ENCODE measurements at places on chromosomes 3 and 15.

- no peak for DNase-seq
Observed at GRCh38 chr3:46679681-46680080, 13.8 kb downstream of the ALS2CL start.

DNA sequence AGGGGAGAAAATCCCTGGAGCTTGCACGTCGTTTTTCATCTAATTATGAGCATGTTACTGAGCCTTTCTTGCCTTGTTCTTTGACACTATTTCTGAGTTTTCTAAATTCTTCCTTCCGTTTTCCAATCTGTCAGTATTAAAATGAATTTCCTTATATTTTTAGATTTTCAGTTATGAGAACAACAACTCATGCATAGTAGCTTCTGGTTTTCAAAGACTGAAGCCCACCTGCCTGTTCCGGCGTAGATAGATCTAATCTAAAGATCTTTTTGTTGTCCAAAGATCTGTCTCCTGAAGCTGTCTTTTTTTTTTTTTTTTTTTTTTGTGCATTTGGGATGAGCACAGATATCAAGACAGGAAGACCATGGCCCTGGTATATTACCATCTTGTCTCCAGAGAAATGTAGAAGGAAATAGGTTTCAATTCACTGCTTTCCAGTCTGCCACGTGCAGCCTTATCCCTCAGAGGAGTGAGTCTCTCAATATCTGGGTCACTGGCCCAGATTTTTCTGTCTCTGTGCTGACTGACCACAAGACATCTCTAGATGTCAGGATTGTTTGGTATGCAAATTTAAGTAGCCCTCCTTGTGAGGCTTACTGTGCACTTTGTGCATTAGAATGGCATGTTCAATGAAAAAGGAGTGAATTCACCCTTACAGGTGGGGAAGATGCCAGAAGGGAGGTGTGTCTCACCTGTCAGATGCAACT is 222.3 kb upstream of the TMC3 start:
- DNase-seq, result no peak

DNA sequence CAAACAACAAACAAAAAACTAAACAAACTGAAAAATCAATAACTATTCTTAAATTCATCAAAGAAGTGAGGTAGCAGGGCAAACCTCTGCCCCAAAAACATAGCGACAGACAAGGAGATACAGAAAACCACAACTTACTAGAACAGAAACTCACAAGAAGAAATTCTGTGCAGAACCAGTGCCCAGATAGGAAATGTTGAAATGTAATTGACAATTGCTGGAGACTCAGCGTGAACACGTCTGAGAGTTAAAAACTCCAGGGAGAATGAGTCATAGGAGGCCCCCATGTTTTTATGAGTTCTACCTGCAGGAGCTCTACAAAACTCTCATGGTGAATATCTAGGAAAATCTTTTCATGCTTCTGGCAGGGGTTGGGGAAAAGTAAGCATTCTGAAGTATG is 95.5 kb upstream of the SETMAR start:
- no peak for DNase-seq

GRCh38 chr3:32093204-32093603 is 13.2 kb upstream of the GPD1L start:
- DNase-seq, result no peak

- no peak for DNase-seq
Observed at GRCh38 chr3:10354361-10355015, 33.6 kb upstream of the SEC13 start.

DNA sequence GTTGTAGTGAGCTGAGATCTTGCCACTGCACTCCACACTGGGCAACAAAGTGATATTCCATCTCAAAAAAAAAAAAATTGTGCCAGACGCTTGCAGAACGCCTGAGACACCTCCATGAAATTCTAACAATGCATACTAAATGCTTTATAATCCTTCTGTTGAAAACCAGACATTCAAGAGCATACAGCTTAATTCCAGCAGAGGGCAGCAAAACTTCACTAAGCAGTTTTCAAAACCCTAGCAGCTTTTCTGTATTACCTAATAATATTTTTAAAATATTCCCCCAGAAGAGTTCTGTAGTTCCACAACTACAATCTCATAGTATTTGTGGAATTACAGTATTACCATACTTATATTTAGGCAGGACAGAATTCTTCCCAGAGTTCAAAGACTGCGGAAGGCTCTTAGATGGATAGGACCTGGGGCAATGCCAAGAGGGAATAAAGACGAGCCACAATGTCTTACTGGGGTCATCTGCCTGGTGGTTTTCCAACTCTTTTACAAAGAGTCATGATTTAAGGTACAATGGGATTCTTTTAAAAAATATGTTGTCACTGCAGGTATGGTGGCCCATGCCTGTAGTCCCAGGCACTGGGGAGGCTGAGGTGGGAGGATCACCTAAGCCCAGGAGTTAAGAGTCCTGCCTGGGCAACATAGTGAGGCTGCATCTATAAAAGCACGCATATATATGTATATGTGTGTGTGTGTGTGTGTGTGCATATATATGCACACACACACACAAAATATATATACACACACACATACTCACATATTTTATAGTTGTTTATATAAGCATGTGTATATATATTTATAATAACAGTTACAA is 19.6 kb upstream of the TASOR start:
- peak; percentile 60 for DNase-seq
